ENCODE measurements at places on chromosomes 1 and 21. TPM values are rescaled to one million over a fixed set of nuclear protein-coding genes. Genes with fewer than 3 reads are reported as not detected.

GRCh38 chr1:178275553-178275952 lies 181.6 kb downstream of the RASAL2 start:
- DNase-seq = no peak

CFHR3 gene
- total RNA-seq = not detected

- DNase-seq = no peak
These were observed 100.4 kb upstream of the F3 start for GRCh38 chr1:94641990-94642389.

C4BPA gene
- total RNA-seq = not detected

DNA sequence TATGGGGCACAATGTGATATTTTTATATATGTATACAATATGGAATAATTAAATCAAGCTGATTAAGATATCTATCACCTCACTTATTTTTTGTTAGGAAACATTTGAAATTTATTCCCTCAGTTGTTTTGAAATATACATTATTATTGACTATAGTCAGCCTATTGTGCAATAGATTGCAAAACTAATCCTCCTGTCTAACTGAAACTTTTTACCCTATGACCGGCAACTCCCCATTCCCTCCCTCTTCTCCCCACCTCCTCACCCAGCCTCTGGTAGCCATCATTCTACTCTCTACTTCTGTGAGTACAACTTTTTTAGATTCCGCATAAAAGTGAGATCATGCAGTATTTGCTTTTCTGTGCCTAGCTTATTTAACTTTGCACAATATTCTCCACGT lies 117.7 kb upstream of the SGIP1 start:
- DNase-seq = no peak

DNA sequence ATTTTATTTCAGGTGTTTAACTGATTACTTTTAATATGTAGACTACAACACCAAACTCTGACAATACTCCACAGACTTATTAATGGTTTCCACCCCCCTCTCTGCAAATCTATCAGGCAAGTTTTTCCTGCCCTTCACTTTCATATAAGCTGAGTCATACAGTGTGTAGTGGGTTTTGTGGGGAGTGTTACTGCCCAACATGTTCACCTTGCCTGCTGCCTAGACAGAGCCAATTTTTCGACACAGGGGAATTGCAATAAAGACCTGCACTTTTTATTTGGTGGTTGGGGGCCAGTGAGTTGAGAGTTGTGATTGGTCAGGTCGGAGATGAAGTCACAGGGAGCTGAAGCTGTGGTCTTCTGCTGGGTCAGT lies 119.7 kb downstream of the PPIAL4G start:
- DNase-seq = no peak

OPTC gene
- not detected for total RNA-seq

FCGR2B gene
- 5.6 TPM for total RNA-seq

DNA sequence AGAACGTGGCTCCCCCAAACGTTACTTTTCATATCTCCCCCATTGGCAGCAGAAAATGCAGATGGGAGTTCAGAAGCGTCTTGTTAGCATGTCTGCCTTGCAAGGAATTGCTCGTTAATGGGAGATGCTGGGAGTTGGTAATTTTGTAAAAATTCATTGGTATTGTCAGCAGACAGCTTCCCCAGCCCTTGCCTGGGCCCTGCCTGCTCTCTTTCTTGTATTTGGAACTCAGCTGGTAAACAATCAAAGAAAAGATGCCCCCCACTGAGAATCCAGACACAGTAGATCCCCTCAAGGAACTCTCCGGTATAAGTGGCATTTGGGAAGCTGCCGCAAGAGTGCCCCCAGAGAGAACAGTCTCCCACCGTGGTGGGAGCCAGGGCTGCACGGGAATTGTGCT lies 94.4 kb upstream of the IGSF21 start:
- no peak for DNase-seq

DNA sequence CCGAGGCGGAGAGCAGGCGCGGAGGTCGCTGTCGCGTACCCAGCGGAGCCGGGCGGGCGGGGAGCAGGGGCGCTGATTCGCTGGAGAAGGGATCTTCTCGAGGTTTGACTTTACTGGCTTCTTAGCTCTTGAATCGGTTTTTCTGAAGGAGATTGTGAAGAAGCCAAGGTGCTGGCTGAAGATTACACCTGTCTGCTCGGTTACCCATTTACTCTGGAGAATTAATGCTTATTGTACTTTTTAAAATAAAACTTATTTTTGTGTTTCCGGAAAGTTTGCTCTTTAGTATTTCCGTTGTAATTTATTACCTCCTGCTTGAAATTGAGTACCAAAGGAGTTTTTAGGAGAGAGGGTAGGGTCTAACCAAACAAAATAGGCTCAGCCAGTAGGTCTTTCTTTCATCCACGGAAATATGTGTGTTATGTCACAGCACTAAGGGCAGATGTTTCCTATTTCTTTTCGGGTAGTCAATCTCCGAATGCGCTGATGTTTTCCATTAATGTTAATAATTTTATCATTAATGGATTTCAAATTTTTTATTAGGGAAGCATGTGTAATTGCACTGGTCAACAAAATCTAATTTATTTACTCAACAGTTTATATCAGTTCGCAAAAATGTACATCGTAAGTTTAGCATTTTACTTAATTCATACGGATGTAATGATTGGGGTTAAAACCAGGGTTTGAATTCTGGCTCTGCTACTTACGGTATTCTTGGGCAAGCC lies 510 bp upstream of the GNG5 start:
- no peak for DNase-seq

DNA sequence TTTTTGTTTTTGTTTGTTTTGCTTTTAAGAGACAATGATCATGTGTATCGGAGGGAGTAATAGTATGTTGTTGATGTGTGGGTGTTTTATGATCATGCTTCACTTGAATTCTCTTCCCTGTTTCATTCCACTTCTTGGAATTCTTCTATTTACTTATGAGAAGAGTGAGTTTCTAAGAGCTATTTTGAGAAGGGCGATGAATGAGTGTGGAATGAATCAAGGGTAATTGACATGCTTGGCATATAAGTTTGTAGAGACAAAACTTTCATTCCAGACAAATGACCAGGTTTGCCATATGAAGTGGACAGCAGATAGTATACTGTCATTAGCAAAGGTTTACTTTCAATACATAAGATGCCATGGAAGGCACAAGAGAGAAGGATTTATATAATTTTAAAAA lies 42.3 kb upstream of the PDC start:
- no peak for DNase-seq

DNA sequence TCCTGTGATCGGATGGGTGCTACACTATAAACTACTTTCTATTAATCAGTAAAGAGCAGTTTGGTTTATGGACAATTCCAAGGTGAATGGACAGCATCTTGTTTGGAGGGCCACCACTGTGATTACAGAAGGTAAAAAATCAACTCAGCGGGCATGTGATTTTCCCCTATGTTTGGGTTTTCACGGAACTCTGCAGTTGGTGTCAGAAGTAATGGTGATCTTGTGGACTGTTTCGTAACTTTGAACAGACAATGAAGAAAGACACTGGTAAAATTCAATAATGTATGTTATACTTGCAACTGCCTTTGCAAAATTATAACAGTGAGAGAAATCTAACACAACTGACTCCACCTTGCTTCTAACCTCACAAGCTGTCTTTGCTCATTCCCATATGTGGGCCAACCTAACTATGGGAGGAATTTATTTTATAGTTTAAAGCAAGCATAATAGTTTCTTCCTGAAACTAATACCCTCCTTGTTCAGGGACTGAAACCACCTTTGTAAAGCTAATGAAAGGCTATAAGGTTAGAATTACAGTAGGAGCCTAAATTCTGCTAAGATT lies 53.2 kb downstream of the TRIM33 start:
- DNase-seq = no peak

DNA sequence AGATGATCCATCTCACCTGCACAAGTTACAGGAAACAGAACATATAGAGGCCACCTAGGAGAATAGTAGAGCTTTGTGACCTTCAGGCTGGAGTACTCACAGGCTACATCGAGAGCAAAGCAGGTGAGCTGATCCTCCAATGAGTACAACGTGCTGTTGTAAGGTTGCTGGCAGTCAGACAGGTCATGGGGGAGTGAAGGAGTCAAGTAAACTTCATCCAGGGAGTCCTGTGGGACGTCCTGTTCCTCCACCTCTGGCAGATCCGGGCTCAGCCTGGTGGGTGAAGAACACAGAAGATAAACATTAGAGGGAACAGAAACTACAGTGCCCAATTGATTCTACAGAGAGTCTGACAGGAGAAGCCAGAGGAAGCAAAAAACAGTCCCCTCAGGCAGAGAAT lies 62.5 kb downstream of the PRKAB2 start:
- no peak for DNase-seq

ACTL8 gene
- not detected for total RNA-seq

DNA sequence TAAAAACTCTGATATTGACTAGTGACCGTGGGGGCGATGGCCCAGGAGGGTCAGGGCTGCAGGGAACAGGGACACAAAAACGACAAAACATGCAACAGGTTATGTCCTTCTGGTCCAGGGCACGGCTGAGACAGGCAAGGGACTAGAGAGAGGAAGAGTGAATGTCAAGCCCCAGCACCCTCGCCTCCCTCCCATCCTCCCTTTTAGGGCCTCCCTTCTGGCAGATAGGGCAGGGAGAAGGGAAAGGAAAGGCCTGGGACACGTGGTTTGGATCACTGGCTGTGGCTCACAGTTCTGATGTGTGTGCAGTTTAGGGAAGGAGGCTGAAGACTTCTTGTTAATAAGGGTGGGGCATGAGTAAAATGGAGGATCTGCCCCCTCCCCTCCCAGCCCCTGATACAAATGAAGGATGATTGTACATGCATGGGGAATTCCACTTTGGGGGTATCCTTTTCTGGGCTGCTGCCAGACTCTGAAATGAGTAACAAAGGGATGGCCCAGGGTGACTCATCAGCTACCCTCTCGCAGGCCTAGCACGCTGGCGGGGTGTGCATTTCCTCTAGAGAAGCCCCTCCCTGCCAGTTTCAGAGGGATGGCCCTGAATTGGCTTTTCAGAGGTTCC lies 14.2 kb downstream of the CAPN2 start:
- DNase-seq = peak; percentile 86

VCAM1 gene
- total RNA-seq = 6.9 TPM

WNT9A gene
- 6.5 TPM for total RNA-seq

COA6 gene
- 30.0 TPM for total RNA-seq

DNA sequence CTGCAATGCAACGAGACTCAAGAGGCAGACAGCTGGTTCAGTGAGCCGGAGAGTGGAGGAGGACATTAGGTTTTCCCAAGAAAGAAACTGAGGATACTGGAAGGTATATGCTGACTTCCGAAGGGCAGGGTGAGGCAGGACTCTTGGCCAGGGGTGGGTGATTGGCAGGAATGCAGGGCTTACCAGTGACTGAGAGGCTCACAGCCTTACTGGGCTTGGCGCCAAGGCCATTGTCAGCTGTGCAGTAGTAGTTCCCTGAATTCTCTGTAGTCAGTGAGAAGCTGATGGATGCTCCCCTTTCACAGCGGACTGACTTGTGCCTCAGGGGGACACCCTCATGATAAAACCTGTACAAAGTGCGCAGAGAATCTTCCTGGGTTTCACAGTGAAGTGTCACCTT lies 9.6 kb downstream of the FCRL5 start:
- DNase-seq = no peak

DNA sequence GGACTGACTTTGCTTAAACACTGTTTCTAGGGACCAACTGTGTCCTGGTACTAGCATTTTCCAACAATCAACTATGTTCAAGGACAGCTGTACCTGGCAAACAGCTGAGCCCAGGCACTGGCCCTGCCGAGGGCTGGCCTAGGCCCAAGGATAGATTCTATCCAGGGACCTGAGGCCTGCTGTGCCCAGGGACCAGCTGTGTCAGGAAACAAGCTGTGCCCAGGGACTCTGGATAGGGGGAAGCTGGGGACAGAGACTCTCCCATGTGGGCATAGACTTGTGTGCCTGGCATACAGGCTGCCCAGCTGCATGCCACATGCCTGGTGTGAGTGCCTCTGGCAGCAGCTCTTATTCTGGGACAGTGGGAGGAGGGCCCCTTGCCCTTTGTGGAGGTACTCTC lies 38.1 kb upstream of the POU3F1 start:
- peak; percentile 78 for DNase-seq

GRCh38 chr1:53583021-53583867 lies 124.0 kb downstream of the DMRTB1 start:
- DNase-seq = peak; percentile 44

GRCh38 chr1:190101756-190102155 lies 375.9 kb downstream of the BRINP3 start:
- DNase-seq = no peak

ALPL gene
- total RNA-seq = 20.3 TPM

GRCh38 chr1:60958001-60958400 lies 124.4 kb upstream of the NFIA start:
- no peak for DNase-seq

DNA sequence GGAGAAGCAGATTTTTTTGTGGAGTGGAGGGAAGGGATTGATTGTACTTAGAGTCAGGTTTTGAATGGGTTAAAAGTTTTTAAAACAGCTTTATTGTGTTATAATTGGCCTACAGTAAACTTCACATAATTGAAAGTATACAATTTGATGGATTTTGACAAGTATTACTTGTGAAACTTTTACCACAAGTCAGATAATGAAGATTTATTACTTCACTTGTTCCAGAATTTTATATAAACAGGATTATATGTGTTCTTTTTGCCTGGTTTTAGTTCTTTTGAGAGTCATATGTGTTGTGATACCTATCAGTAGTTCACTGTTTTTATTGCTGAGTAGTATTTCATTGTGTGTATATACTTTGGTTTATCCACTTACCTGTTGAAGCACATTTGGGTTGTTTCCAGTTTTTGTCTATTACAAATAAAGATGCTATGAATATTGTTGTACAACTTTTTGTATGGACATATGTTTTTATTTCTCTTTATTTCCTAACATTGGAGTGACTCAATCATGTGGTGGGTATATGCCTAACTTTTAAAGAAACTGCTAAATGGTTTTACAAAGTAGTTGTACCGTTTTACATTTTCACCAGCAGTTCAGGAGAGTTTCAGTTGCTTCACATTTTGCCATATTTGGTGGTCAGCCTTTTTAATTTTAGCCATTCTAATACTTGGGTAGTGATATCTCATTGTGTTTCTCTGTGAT lies 71.0 kb downstream of the DYRK1A start:
- no peak for DNase-seq

GPR153 gene
- total RNA-seq = 7.0 TPM

- no peak for DNase-seq
These were observed 59.7 kb downstream of the ROR1 start for GRCh38 chr1:63833363-63834119.

DNA sequence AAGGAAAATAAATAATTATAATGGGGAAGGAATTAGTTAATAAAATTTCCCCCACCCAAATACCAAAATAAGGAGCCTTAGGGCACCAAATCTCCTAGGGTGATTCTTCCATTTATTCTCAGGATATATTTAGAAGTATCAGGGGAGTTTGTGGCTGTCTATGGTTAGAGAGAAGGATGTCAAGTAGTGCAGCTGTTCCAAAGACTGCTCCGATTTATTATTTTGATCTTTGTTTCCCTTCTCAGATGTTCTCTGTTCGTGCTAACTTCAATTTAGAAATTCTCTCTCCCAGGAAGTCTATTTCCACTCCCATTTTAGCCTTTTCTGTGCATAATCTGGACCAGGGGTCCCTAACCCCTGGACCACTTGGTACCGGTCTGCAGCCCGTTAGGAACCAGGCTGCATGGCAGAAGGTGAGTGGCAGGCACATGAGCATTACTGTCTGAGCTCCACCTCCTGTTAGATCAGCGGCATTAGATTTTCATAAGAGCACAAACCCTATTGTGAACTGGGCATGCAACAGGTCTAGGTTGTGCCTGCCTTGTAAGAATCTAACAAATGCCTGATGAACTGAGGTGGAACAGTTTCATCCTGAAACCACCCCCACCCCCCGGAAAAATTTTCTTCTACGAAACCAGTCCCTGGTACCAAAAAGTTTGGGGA lies 9.3 kb upstream of the MAST2 start:
- DNase-seq = no peak

GRCh38 chr1:78607334-78607927 lies 12.8 kb upstream of the IFI44L start:
- no peak for DNase-seq

All from cardiac septum (tissue), 1 donor.